ENCODE measurements at places on chromosomes 11 and 22. TPM values are rescaled to one million over a fixed set of nuclear protein-coding genes. Genes with fewer than 3 reads are reported as not detected.

Gene APOBEC3B
- total RNA-seq, result 1.5 TPM

Gene SLC43A3
- 13.8 TPM for total RNA-seq

Gene RIBC2
- total RNA-seq, result 1.6 TPM

Gene ZNF215
- total RNA-seq, result not detected

Gene CCDC87
- total RNA-seq, result 2.3 TPM

Gene LDHAL6A
- total RNA-seq, result not detected

Gene OR8G1
- total RNA-seq, result not detected
